ENCODE measurements at places on chromosomes 1 and 21. TPM values are rescaled to one million over a fixed set of nuclear protein-coding genes. Genes with fewer than 3 reads are reported as not detected.

The RPE65 gene
- not detected for total RNA-seq

The CDCA8 gene
- 46.6 TPM for total RNA-seq

The BMP8B gene
- total RNA-seq: 5.2 TPM

The TLCD4 gene
- 13.1 TPM for total RNA-seq

Data from A549 treated with ZK216348 at 1 μM for 4 hours (cell line).